ENCODE measurements at places on chromosomes 7 and 10.

- DNase-seq: no peak
Observed at GRCh38 chr7:7919449-7919945, 49.1 kb upstream of the GLCCI1 start.

DNA sequence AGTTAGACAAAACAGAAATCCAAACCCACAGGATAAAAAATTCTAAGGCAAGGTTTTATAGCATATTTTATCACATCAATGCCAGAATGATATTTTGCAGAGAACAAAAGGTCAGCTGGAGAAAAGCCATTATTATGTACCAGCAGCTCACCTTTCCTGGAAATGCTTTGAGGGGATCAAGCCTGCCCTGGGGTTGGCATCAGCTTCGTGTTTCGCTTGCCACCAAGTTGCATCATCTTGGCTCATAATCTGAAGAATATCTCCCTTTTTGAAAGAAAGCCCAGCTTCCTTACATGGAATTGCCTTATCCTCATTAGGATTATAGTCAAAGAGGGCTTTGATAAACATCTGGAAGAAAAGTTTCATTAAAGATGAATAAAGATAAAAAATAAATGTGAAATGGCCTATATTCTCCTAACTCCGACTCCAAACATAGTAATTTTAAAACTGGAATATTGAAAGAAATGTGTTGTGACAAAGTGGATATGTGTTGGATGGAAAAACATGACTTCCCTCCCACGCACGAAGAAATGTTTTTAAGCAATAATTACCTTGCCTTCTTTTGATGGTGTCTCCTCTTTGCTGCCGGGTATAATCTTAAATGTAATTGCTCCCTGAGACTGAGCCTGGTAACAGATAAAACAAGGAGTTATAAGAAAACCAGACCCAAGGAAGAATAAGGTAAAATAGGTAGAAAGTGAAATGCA lies 121.3 kb upstream of the ODAD2 start:
- DNase-seq: no peak

DNA sequence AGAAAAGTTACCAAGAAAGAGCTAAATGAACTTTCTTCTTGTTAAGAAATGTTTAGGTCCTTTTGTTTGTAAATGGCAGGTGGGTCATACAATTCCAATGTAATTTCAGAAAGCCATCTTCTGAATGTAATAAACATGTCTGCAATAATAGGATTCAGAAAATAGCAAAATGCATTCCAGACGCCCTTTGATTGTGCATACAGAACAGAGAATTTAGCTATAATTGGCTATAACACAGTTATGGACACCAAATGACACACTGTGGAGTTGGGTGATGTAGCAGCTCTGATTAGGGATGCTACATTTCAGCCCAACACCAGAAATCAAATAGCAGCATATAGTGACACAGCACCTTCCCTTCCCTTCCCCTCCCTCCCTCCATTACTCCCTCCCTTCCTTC lies 240.8 kb downstream of the SNX10 start:
- DNase-seq: no peak

- no peak for DNase-seq
Observed at GRCh38 chr10:98016772-98017475, 13.5 kb downstream of the CRTAC1 start.

DNA sequence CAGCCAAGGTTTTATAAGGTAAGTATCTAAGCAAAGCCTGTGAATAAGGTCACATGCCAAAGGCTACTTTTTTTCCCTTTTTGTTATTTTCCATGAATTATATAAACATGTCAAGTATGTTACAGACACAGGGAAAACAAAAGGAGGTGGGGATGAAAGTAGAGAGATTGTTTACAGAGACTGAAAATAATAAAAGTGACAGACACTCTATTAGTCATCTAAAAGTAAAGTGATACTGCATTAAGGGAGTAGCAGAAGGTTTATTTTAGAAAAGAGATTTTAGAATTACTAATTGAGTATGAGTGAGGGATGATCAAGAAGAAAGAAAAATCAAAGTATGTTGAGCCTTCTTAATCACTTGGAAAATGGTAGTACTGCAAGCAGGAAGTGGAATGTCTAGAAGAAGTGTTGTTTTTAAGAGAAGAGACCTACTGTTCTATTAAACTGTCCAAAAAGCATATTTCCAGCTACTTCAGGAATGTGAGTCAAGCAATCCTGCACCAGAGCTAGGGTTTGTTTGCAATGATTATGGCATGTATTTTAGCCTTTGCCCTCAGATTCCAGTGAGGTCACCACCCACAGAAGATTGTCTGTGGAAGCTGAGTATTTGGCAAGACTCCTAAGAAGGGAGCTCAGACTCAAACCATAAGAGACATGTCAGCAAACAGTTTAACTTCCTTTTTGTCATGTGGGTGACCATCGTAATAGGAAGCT lies 177.9 kb upstream of the PLXDC2 start:
- DNase-seq: peak; percentile 2

DNA sequence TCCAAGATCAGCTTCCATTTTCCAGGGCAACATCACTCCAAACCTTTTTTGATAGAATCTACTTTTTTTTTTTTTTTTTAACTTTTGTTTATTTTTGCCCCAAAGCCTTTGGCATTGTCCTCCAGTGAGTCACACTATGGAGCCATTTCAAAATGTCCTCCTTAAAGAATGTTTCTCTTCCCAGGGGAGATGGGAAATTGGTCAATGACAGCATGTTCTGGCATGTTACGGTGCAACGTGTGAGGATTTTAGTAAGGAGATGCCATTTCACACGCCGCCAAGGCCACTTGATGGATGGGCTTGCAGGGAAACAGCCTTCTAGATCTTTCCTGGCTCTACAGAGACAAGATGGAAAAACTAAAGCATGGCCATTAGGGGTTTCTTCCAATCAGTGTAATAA lies 30.7 kb upstream of the TRIL start:
- DNase-seq: no peak

DNA sequence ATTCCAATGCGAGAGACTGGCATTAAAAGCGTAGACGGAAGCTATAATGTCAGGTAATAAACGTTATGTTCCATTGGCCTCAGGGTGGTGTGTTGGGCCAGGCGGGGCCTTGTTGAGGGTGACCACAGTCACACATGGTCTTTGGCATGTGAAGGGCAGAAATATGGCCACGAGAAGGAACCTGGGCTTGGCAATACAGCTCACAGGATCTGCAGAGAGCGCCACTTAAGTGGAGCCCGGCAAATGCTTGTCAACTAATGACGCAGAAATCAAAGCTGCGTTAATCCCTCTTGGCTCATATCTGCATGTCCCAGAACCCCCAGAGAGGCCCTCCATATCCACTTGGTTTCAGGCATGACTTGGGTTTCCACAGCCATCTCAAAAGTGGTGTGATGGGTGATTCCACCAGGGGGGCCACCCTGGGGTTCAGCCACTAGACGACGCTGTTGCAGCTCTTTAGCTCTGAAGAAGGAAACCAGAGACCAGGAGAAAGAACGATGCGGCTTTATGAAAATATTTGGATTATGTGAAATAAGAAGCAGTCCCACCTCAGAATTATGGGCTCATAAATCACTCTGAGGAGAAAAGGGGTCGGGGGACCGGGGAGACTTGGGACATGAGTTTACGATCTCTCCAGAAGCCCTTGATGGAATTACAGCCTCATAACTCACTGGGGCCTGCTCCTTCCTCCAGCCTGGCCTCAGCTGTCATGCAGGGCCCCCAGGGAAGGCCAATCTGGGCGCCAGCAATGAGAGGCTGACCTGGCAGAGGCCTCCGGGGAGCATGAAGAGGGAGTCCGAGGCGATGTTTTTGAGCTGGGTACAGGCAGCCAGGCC lies 462.5 kb downstream of the PLXNA4 start:
- no peak for DNase-seq

DNA sequence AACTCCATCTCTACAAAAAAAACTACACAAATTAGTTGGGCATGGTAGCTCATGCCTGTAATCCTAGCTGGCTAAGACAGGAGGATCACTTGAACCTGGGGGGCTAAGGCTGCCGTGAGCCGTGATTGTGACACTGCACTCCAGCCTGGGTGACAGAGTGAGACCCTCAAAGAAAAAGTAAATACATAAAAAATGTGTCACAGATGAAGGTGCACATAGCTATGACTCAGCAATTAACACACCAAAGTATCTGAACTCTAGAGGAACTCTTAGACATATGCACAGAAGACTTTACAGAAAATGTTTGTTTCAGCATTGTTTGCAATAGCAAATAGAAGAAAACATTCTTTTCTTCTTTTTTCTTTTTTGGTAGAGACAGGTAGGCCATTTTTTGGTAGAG lies 8.3 kb downstream of the C10orf62 start:
- DNase-seq: no peak

DNA sequence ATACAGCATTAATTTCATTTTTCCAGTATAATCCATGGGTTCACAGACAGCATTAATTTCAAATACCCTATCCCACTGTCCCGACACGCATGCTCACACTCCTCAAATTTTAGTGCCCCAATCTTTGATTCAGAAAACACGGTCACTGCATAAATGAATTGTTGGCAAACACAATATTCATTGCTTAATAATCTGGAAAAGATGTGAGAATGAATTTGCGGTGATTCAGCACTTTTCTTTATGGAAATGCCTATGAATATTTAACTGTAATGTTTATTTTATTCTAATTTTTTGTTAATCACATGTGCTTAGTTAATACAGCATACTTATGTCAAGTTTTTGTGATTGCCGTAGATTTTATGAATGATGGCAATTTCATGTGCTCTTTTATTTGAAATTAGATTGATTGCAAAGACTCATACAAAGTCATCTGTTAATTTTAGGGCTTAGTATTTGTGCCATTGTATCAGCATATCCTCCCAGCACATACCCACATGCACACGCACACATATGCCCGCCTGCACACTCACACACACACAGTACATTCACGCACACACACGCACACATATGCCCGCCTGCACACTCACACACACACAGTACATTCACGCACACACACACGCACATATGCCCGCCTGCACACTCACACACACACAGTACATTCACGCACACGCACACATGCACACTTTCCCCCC lies 35.1 kb downstream of the MACROH2A2 start:
- no peak for DNase-seq

DNA sequence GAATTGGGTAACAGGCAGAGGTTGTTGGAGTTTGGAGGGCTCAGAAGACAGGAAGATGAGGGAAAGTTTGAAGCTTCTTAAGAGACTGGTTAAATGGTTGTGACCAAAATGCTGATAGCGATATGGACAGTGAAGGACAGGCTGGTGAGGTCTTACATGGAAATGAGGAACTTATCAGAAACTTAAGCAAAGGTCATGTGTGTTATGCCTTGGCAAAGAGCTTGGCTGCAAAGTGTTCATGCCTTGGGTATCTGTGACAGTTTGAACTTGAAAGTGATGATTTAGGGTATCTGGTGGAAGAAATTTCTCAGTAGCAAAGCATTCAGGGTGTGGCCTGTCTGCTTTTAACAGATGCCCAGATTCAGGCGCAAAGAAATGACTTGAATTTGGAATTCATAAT lies 64.5 kb upstream of the EEPD1 start:
- no peak for DNase-seq

- DNase-seq: no peak
Observed at GRCh38 chr10:54282012-54282411, 519.0 kb downstream of the PCDH15 start.

DNA sequence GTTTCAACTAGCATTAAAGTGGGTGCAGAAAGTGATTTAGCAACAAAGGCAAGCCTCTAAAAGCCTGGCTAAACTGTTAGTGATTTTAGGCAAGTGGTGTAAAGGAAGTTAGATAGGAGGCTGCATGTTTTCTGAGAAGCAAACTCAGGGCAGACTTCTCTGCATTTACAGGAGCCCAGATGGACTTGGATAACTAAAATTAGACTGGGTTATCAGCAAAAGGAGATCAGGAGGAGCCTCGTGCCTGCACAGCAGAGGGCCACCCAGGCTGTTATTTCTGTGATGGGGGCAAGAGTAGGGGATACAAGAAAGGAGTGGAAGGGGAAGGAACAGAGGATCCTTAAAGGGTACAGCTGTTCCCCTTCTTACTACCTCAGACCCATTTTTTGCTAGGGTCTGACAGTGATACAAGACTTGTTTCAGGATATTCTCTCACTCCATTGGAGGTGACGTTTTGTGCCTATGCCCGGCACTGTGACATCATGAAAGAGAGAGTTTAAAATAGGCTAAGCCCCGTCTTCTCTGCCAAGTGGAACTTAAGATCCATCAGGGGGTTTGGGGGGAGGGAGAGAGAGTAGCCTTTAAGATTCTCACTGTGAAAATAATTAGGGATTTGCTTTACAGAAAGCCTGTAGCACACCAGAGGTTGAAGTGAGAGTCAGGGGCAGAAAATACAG lies 49.6 kb upstream of the PDCD4 start:
- no peak for DNase-seq

- no peak for DNase-seq
Observed at GRCh38 chr7:90484706-90485105, 15.3 kb downstream of the PTTG1IP2 start.

DNA sequence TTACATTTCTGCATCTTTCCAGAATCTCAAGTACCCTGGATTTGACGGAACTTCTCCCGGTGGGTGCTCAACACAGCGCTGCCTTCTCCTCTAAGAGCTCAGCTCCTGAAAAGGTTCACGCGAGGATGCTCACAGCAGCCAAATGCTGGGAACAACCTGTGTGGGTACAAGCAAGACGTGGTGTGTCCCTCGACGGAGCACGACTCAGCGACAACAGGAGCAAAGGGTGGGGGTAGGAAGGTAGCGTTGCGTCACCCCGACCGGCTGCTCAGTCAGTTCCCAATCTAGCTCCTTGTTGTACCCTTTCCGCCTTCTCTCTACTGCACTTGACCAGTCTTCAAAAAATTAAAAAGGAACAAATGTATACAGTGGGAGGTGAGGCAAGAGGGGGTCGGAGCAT lies 117.3 kb downstream of the PTPRN2 start:
- no peak for DNase-seq

DNA sequence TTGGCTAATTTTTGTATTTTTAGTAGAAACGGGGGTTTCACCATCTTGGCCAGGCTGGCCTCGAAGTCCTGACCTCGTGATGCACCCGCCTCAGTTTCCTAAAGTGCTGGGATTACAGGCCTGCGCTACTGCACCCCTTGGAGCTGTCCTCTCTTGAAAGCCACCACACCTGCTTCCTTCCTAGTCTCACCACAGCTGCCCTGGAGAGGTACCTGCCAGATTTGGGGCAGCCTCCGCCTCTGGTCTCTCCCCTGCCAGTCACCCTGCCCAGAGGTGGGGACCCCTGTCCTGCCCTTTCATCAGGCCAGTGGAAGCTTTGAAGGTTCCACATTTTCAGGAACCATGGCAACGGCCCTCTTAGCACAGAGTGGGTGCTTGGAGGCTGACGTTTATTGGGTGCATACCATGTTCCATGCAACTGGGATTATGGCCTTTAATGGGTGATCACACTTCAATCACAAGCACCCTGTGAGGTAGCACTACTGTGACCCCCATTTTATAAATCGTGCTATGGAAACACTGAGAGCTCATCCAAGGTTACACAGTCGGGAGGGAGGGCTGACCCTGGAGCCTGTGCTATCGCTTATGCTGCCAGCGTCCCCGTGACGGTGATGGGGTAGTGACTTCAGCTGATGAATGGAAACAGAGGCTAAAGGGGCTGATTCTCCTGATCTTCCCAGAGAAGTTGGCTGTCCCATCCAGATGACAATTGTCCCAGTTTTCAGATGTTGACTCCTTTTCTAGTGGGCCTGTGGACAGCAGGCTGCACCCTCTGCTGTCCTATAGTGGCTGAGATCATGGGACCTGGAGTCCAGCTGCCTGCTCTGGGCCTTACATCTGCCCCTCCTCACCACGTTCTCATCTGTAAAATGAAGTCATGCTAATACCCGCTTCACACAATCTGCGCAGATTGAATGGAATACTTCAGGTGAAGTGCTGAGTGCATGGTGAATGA lies 11.5 kb upstream of the FGFR2 start:
- DNase-seq: no peak

All from GDM1 (cell line).